Tibial nerve (tissue), 4 donors: ENCODE measurements at places on chromosomes 3 and 15. TPM values are rescaled to one million over a fixed set of nuclear protein-coding genes. Genes with fewer than 3 reads are reported as not detected.

LRRK1 gene
- total RNA-seq, result 31.5 TPM

C2CD4A gene
- total RNA-seq, result 0.30 TPM

SHC4 gene
- 47.3 TPM for total RNA-seq

EPHB1 gene
- 5.3 TPM for total RNA-seq

GOLGA8Q gene
- total RNA-seq, result 7.4 TPM

SMAD6 gene
- 51.0 TPM for total RNA-seq

ARHGEF26 gene
- 66.3 TPM for total RNA-seq

NOP10 gene
- 93.3 TPM for total RNA-seq

CLDN1 gene
- total RNA-seq, result 74.7 TPM

C15orf62 gene
- not detected for total RNA-seq

CLEC3B gene
- 326 TPM for total RNA-seq

AMT gene
- 10.7 TPM for total RNA-seq

DUOXA2 gene
- total RNA-seq, result not detected

MYO5C gene
- total RNA-seq, result 10.9 TPM

CLRN1 gene
- total RNA-seq, result not detected

LRRIQ4 gene
- total RNA-seq, result not detected

TMC3 gene
- not detected for total RNA-seq

MUC20 gene
- 67.5 TPM for total RNA-seq

ACAN gene
- 2.5 TPM for total RNA-seq

NPAP1 gene
- total RNA-seq, result not detected

ZCWPW2 gene
- 0.87 TPM for total RNA-seq

PAQR9 gene
- not detected for total RNA-seq

SEC11A gene
- 132 TPM for total RNA-seq

MAP3K13 gene
- total RNA-seq, result 8.4 TPM

VWA5B2 gene
- total RNA-seq, result 1.8 TPM

GPR160 gene
- total RNA-seq, result 1.7 TPM

SEMA3B gene
- total RNA-seq, result 262 TPM

BNC1 gene
- total RNA-seq, result 0.21 TPM

SAMD7 gene
- total RNA-seq, result not detected

MKRN3 gene
- 2.8 TPM for total RNA-seq

MAPKBP1 gene
- total RNA-seq, result 45.3 TPM

GOLGA8J gene
- total RNA-seq, result not detected

CADM2 gene
- total RNA-seq, result 42.7 TPM

XYLB gene
- 6.6 TPM for total RNA-seq

TMEM42 gene
- total RNA-seq, result 40.4 TPM

RAB6B gene
- total RNA-seq, result 3.6 TPM

CFAP92 gene
- total RNA-seq, result not detected

STRIT1 gene
- total RNA-seq, result not detected

PEX5L gene
- total RNA-seq, result 33.9 TPM

PAQR5 gene
- total RNA-seq, result 8.1 TPM

LMCD1 gene
- total RNA-seq, result 94.8 TPM

SOX2 gene
- 24.9 TPM for total RNA-seq

SPINK8 gene
- total RNA-seq, result not detected

ZNF620 gene
- total RNA-seq, result 1.2 TPM

ATP10A gene
- total RNA-seq, result 8.1 TPM

SCN11A gene
- 0.30 TPM for total RNA-seq

FOXB1 gene
- total RNA-seq, result not detected

C3orf85 gene
- total RNA-seq, result not detected

GCNT3 gene
- not detected for total RNA-seq
